ENCODE measurements at places on chromosomes 1 and 21.

DNA sequence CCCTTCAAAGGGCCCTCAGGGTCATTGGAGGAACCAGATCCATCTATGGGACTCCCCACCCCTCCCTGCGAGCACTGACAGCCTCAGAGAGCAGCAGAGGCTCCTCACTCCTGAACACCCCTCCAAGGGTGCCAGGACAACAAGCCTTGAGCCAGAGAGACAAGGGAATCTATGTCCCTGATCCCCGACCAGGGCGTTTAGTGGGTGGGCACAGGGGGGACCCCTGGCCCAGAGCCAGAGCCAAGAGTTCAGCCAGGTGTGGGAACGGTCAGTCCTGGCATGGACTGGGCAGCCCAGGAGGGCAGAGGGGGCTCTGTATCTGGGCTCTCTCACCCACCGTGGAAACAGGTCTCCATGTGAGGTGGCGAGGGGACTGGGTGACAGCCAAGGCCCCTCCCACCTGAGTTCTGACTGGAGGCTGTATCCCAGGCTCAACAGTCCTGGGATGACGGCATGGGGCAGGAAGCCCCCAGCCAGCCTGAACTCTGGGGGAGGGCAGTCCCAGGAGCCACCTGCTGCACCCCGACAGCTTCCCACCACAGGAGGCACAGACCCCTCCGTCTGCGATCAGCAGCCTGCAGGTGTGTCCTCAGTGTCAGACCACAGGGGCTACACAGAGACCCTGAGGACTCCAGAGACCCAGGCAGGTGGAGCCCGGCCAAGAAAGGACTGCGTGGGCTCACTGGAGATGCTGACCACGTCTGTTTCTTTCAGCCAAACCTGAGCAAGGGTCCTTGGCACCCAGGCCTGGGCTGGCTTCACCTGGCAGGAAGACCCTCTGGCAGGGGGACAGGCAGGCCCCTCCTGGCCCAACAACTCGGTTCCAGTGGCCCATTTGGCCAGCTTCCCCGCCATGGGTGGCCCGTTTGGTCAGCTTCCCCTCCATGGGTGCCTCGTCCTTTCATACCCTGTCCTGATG is 11.2 kb upstream of the SRARP start:
- no peak for DNase-seq

DNA sequence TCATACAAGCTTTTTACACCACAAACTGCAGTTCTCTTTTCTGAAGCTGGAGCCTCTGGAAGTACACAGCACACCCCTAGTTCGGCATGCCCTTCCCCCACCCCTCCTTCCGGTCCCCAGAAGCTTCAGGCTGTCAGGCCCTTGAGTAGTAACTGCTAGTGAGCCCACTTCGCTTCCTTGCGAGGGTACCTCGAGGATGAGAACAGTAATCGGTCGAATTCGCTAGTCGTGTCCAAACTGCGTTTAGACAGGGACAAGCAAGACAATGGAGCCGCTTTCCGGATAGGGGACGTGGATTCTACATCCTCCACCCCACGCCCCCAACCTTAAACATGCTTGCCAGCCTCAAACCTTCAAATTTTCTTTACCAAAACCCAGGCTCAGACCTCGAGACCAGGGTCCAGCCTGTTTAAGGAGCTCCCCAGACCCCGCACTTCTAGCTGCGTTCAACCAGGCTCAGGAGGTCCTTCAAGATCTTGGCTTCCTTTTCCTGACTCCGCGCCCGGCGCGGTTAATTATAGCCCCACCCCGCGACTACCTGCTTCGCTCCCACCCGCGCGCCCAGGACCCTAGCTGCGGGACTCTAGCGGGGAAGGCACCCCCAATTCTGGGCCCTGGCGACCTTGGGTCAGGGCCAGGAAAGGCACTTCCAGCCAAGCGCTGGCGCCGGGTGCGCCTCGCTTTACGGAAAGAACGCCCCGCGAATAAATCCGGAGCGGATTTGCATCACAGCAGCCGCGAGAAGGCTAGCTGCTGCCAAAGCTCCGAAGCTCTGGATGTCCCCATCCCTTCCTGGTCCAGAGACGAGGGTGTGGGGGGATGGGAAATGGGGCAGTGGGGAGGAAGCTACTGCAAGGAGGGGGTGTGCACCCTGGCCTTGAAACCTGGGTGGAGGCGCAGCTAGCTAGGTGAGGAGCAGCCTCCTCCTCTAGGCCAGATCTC is 8.1 kb upstream of the TSPAN1 start:
- no peak for DNase-seq

DNA sequence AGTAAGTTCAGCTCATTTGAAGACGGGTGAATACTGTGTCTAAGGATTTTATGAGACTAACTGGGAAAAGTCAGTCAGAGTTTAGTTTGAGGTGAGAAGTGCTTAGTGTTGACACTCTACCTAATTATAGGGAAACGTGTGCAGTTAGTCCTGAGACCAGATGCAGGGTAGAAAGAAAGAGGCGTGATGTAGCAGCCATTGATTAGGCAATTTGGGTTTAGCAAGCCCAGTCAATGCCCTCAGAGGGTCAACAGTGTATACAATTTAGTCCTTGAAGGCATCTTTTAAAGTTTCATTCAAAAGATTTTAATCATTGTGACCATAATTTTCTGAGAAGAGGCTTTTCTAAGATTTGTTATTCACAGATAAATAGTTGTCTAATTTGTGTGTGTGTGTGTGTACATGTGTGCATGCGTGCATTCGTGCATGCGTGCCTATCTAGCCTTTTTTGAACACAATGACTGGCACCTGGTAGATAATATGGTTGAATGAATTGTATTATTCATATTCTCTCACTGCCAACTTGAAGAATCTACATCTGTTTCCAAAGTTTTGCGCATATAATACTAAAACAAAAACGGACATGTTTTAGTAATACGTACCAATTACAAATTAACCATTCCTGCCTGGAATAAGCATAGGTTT is 332.9 kb downstream of the SRGAP2C start:
- no peak for DNase-seq

- DNase-seq, result peak; percentile 76
Observed at GRCh38 chr21:43866260-43866629, 1.2 kb downstream of the AGPAT3 start.

DNA sequence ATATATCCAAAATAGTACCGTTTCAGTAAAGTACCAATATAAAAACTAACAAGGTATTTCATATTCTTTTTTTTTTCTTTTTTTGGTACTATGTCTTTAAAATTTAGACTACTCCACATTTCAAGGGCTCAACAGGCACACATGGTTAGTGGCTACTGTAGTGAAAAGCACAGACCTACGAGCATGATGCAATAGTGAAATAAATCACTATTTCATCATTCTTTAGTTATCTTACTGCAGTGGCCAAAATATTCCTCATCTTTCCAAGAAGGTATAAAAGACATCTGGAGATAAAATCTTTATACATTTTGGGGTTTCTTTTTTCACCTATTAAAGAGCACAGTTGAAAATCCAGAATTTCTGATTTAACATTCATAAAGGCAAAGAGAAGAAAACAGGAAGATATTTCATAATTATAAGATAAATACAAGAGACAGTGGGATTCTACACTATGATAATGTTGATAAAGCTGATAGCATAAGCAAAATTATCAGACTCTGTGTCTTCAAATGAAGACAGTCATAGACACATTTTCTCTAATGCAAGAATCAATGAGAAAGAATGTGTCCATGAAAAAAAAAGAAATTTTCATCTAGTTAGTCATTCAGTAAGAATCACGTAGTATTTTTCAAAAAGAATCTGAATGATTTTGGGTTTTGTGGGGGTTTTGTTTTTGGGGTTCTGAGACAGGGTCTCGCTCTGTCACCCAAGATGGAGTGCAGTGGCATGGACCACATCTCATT is 41.9 kb downstream of the CEP170 start:
- DNase-seq, result no peak

GRCh38 chr1:244437086-244437468 is 14.6 kb downstream of the ADSS2 start:
- no peak for DNase-seq

GRCh38 chr1:147585640-147586383 is 44.5 kb downstream of the BCL9 start:
- no peak for DNase-seq

GRCh38 chr1:201085902-201086735 is 26.1 kb downstream of the CACNA1S start:
- peak; percentile 92 for DNase-seq

GRCh38 chr1:15141935-15142539 is 11.5 kb upstream of the TMEM51 start:
- no peak for DNase-seq

- no peak for DNase-seq
Observed at GRCh38 chr1:82795508-82796149, 994.9 kb downstream of the ADGRL2 start.

DNA sequence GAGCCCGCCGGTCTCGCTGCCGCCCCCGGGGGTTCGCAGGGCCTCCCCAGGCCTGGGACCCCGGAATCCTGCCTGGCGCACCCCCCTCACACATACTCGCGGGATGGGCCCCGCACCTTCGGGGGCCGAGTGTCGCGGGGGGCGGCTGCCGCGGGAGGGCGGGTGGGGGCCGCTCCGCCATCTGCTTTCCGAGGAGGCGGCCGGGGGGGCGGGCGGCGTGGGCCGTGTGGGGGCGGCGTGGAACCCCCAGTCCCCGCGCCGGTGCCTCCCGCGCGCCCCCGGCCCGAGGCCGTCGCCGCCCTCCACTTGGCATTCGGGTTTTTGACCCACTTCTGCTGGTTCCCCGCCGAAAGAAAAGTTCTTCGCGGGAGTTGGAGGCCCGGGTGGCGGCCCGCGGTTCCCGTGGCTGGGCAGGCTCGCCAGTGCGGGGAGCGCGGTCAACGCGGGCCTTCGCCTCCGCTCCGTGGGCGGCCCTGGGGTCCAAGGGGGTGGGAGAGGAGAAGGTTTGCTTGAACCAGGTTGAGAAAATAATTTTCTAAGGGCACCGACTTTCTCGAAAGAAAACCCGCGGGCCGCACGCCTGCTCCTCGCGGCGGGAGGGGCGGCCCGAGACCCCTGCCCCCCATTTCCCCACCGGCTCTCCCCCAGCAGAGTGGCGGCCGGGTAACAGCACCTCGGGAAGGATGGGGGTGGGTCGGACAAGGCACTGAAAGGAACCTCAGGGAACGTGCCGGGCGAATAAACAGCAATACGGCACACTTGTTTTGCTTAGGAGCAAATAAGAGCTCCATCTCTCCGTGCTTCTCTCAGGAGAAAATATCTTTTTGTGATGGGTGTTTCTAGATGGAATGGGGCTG is 1.6 kb downstream of the PHF13 start:
- no peak for DNase-seq

DNA sequence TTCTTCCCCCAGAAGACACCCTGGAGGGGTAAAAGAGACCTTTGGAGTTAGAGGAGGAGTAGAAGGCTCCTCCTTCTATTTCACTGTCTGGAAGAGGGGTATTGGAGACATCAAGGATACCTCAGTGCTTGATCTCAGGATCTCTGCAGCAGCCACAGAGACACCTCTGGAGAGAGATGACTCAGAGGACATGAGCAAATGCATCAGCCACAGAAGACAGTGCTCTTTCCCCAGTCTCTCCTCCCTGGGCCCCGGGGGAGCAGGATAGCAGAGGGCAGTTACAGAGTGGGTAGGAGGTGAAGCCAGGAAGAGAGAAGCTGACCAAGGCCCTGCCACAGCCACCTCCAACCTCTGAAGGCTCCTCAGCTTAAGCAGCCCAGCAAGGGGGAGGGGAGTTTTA is 15.3 kb upstream of the TEDDM1 start:
- no peak for DNase-seq

- DNase-seq, result no peak
Observed at GRCh38 chr1:97136996-97137395, 415.4 kb downstream of the PTBP2 start.

GRCh38 chr1:1206376-1206965 is at the start of gene TNFRSF18:
Gene TNFRSF18 (minus strand): TSS chr1:1206592. CDS start chr1:1206571, 21 bp downstream.
- DNase-seq, result peak; percentile 51

GRCh38 chr1:86741947-86742572 is 37.7 kb downstream of the SH3GLB1 start:
- no peak for DNase-seq

GRCh38 chr1:170375082-170375723 is 156.8 kb upstream of the GORAB start:
- no peak for DNase-seq

GRCh38 chr1:169005776-169006175 is 100.7 kb upstream of the ATP1B1 start:
- DNase-seq, result no peak

DNA sequence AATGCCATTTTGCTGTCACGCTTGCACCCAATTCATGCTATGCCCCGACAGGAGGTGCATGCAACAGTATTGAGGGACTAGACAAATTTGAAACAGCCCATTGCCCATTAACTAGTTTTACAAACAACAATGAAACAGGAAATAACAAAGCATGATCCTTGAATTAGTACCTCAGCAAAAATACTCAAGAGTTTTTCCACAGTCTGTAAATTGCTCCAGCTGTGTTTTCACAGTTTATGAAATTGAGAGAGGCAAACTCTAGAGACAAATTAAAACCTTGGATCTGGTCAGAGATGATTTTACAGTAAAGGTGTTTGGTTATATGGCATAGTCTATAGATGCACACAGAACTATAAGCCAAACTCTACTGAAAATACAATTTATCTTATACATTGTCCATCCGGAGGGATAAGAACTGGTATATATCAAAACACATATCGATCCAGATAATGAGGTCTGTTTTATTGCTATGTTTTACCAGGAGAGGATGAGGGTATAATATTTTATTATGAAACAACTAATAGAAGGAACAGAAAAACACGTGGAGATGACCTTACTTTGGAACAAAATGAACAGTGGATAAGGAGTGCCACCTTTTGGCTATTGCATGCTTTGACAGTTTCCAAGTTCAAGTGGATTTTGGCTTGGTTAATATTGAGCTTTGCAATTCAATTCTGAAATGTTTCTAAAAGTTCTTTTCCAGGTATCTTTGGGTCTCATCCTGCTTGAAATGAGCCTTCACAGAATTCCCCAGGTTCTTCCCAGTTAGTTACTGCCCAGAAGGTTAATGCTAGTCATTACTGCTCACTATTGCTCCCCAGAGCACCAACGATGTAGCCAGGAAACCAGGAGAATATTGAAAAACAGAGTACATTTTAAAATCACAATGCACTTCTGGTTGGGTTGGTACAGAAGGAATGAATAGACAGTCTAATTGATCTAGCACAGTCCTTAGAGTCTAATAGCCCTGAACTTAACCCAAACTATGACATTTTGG is 45.7 kb downstream of the ZC3H11B start:
- DNase-seq, result no peak

DNA sequence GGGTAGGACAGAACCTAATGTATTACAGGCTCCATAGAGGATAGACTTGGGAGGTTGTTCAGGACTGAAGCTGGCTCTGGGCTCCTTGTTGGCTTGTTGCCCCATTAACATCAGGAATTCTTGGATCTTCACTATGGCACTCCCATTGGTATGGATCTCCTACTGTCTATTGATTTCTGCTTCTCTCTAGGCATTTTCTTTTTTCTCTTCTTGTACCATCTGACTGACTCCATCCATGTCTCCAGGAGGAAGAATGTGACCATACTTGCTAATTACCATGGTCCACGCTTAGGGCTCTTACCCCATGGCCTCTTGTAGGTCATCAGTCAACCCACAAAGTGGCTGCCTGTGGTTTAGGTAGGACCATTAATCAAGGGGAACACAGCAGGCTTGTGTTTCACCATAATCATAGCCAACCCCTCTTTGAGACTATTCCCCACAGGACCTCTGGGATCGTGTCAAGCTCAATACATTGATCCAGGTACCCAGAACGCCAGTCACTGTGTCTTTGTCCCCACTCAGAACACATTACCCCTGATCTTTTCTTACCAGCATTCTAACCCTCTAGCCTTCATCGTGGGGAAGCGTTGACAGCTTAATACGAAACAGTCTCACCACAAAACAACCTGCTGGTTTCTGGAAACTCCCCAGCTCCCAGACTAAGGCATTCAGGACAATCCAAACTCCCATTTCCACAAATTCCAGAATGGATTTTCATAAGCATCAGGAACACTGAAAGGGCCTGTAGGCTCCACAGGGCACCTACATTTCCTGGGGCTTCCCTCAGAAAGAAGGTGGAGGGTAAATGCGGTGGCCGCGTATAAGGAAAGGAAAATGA is 97.1 kb downstream of the ETS2 start:
- no peak for DNase-seq
